ELR (cell line): ENCODE measurements at places on chromosomes 4 and X.
A peak's percentile ranks its signal among the peaks of the same experiment; 100 is the strongest.

DNA sequence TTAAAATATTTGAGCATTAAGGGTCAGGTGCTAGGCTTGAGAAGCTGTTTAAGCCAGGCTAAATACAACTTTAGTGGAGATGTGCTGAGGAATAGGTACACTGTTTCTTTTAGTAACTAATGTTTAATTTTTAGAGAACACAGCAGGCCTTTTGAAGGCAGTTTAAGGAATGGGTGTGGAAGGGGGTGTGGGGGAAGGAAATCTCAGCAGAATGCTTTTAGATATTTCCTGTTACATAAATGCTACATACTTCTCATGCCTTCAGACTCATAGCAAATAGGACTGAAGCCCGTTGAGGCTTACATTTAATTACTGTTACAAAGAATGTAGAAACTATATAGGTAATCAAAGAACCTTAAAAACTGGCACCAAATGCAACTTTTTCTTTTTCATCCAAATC lies 66.3 kb downstream of the WWC2 start:
- no peak for DNase-seq

DNA sequence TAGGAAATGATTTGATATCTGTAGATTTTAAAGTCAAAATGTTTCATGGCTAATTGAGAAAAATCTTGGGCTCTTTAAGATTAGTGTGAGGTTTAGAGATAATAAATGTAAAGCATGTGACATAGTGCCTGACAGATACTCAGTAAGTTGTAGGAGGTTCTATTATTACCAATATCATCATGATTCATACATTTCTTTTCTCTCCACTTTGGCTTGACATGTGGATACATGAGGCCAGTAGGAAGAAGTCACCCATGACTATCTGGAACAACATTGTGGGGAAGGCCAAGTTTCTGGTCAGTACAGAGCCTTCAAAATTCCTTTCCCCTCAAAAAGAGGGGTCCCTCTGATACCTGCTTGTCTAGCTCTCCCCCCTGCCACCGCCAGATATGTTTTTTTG lies 91.2 kb upstream of the SORBS2 start:
- no peak for DNase-seq

- DNase-seq: no peak
These were observed 95.2 kb downstream of the GK start for GRCh38 chrX:30748342-30748960.

DNA sequence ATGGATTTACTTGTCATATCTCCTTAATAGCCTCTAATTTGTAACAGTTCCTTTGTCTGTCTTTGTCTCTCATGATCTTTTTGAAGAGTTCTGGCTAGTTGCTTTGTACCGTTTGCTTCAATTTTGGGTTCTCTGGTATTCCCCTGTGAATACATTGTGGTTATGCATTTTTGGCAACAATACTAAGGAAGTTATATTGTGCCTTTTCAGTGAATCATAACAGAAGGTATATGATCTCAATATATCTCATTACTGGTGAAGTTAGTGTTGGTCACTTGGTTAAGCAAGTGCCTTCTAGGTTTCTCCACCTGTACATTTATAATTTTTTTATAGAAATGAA lies 48.6 kb downstream of the DCLK2 start:
- peak; percentile 81 for DNase-seq

DNA sequence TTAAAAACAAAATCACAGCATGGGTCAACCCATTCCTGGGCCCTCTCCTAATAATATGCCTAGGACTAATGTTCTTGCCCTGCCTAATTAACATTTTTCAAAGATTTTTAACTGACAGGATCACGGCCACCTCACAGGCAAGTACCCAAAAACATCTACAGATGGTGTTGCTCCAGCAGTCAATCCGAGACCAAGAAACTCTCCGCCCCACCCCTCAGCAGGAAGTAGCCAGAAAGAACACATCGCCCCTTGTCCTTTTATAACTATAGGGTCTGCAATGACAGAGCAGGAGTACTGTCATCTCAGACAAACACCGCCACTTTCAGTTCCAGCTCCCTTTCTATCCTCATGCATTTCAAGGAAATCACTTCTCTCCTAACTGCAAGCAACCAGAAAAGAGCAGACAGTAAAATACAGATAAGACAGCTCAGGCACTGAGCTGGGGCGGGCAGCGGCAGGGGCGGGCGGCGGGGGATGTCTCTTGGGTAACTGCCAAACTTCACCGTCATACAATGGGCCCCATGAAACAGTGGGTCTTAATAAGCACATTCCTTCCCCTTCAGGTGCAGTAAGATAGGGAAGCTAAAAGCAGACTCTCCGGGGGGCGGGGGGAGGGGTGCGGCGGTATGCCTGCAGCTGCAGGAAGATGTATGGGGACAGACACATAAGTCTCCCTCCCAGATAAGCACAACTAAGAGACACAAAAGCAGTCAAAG lies 67.4 kb downstream of the ZNF182 start:
- no peak for DNase-seq
